WTC11 (cell line): ENCODE measurements at places on chromosomes 7 and 10. TPM values are rescaled to one million over a fixed set of nuclear protein-coding genes. Genes with fewer than 3 reads are reported as not detected.

The MYH16 gene
- total RNA-seq: not detected in 3 replicates

The CPA2 gene
- 0.90 to 2.3 TPM (median 1.3 TPM) in 3 replicates for total RNA-seq

The RAPGEF5 gene
- total RNA-seq: 9.9 to 12.3 TPM (median 10.3 TPM) in 3 replicates

The HOXA11 gene
- not detected in 3 replicates for total RNA-seq

The CALCR gene
- 0.81 to 1.3 TPM (median 1.2 TPM) in 3 replicates for total RNA-seq

The IFIT2 gene
- total RNA-seq: 0.07 to 0.15 TPM (median 0.14 TPM) in 3 replicates

The OR9A2 gene
- total RNA-seq: not detected in 3 replicates

The ELN gene
- total RNA-seq: 3.3 to 5.4 TPM (median 3.9 TPM) in 3 replicates

The ADRA2A gene
- 1.7 to 2.1 TPM (median 1.7 TPM) in 3 replicates for total RNA-seq

The HABP2 gene
- total RNA-seq: 0.09 to 0.18 TPM (median 0.09 TPM) in 3 replicates

The FGFR2 gene
- 88.6 to 95.0 TPM (median 90.4 TPM) in 3 replicates for total RNA-seq

The FAM20C gene
- total RNA-seq: 48.0 to 64.9 TPM (median 49.1 TPM) in 3 replicates

The KCNMA1 gene
- 4.1 to 7.3 TPM (median 5.3 TPM) in 3 replicates for total RNA-seq

The ANXA8L1 gene
- not detected in 3 replicates for total RNA-seq

The FAM24B gene
- 3.7 to 5.3 TPM (median 4.7 TPM) in 3 replicates for total RNA-seq

The MCM10 gene
- 40.7 to 44.3 TPM (median 42.4 TPM) in 3 replicates for total RNA-seq

The NOS3 gene
- total RNA-seq: 5.7 to 7.0 TPM (median 6.6 TPM) in 3 replicates

The RARRES2 gene
- 193 to 230 TPM (median 197 TPM) in 3 replicates for total RNA-seq

The PCDH15 gene
- 0.48 to 0.71 TPM (median 0.59 TPM) in 3 replicates for total RNA-seq

The CYP3A7 gene
- total RNA-seq: not detected in 3 replicates

The CUZD1 gene
- total RNA-seq: 3.5 to 4.4 TPM (median 3.8 TPM) in 3 replicates

The HYAL4 gene
- total RNA-seq: not detected in 3 replicates

The SLC13A1 gene
- 0.04 TPM in 1 of 3 replicates, not detected in the others for total RNA-seq

The OR13A1 gene
- total RNA-seq: 0.14 to 0.16 TPM (median 0.15 TPM) in 3 replicates

The AKR1D1 gene
- 0.14 to 0.24 TPM (median 0.18 TPM) in 3 replicates for total RNA-seq

The SRRM3 gene
- total RNA-seq: 17.7 to 24.6 TPM (median 20.7 TPM) in 3 replicates

The ADARB2 gene
- 3.3 to 4.9 TPM (median 3.7 TPM) in 3 replicates for total RNA-seq

The PTPRZ1 gene
- 105 to 114 TPM (median 107 TPM) in 3 replicates for total RNA-seq

The SLC26A3 gene
- 0.28 to 0.44 TPM (median 0.30 TPM) in 3 replicates for total RNA-seq

The GSAP gene
- total RNA-seq: 1.5 to 2.0 TPM (median 1.6 TPM) in 3 replicates
